ENCODE measurements at places on chromosomes 16 and 17.

DNA sequence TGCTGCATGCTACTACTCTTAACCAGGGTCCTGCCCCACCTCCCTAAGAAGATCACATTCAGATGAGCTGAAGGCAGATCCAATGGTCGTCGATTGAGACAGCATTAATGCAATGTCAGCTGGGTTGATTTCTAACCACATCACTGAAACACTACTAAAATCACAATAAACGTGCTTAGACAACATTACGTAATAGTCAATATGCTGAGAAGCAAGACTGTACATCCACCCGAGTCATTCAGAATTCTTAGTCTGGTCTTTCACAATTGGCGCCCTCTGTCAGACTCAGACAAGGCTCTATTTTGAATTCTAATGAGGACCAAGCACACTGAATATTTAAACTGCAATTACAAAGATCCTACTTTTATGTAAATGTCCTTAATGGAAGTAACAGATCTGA, 205.2 kb downstream of the STX8 start:
- H3K4me3 ChIP-seq = no peak overlapping the region
- DNase-seq = no peak
- H3K27ac ChIP-seq = no peak overlapping the region
- no peaks in the 10 kb centered on the region for H3K27me3 ChIP-seq
- H3K36me3 ChIP-seq = no peaks in the 10 kb centered on the region

GRCh38 chr16:78597809-78598570, 498.5 kb downstream of the WWOX start:
- no peaks in the 10 kb centered on the region for H3K27me3 ChIP-seq
- no peak overlapping the region for H3K27ac ChIP-seq
- no peaks in the 10 kb centered on the region for H3K36me3 ChIP-seq
- no peak for DNase-seq

- H3K4me3 ChIP-seq = no peak overlapping the region
- no peaks in the 10 kb centered on the region for H3K27me3 ChIP-seq
- DNase-seq = no peak
- H3K4me1 ChIP-seq = no peaks in the 10 kb centered on the region
- H3K27ac ChIP-seq = no peak overlapping the region
Observed at GRCh38 chr16:56113223-56113622, 78.1 kb upstream of the GNAO1 start.

- H3K27ac ChIP-seq = no peak overlapping the region
- no peaks in the 10 kb centered on the region for H3K27me3 ChIP-seq
- peaks cover 10% of the 10 kb centered on the region for H3K36me3 ChIP-seq
- no peak overlapping the region for H3K4me3 ChIP-seq
Observed at GRCh38 chr16:88077328-88078108, 126.3 kb downstream of the BANP start.

DNA sequence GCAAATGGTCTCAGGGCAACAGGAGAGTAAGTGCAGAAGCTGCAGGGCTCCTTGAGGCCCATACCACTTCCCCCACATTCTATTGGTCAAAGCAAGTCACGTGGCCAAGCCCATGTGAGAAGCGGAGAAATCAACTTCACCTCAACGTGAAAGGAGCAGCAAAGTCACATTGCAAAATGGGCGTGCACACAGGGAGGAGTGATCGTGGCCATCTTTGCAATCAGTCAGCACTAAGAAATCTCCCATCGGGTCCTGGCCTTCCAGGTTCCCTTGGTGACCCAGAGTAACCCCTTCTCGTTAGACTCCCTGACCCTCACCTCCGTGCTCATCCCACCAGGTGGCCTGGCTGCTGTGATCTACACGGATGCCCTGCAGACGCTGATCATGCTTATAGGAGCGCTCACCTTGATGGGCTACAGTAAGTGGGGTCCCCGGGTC, 38.0 kb downstream of the SLC5A11 start:
- DNase-seq = no peak
- no peak overlapping the region for H3K4me3 ChIP-seq
- no peaks in the 10 kb centered on the region for H3K27me3 ChIP-seq
- H3K27ac ChIP-seq = no peak overlapping the region

- no peak overlapping the region for H3K4me3 ChIP-seq
- no peaks in the 10 kb centered on the region for H3K4me1 ChIP-seq
- no peaks in the 10 kb centered on the region for H3K36me3 ChIP-seq
- no peak overlapping the region for H3K27ac ChIP-seq
- DNase-seq = no peak
Observed at GRCh38 chr16:78669994-78670393, 570.5 kb downstream of the WWOX start.

DNA sequence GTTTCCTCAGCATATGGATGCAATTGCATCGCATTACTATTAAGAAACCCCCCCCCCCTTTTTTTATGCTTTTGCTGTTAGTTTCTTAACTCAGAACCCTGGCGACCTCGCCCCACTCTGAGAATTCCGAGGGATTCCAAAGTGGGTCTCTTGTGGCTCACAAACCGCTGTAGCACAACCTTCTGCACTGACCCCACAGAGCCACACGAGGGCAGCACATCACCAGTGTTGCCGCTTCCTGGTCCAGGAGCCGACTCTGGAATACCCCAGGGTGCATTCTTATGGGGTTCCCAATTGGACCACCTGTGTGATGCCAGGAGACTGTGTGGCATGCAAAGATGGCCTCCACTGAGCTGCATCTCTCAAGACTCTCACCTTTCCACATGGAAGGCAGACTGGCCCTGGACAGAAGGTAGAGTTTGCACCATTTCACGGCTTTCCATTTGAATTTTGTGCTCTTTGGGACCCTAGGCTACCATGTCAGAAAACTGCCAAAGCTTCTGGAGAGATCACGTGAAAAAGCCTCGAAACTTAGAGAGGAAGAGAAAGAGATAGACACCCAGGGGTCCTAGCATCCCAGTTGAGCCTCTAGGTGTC, 432.7 kb upstream of the ASIC2 start:
- H3K4me1 ChIP-seq = no peaks in the 10 kb centered on the region
- H3K27ac ChIP-seq = no peak overlapping the region
- DNase-seq = peak; percentile 60
- H3K27me3 ChIP-seq = peaks cover 3% of the 10 kb centered on the region

- no peak overlapping the region for H3K4me3 ChIP-seq
- no peaks in the 10 kb centered on the region for H3K36me3 ChIP-seq
- no peaks in the 10 kb centered on the region for H3K4me1 ChIP-seq
- no peaks in the 10 kb centered on the region for H3K27me3 ChIP-seq
Observed at GRCh38 chr17:9519583-9520272, 55.9 kb downstream of the STX8 start.

- H3K27me3 ChIP-seq = no peaks in the 10 kb centered on the region
- no peak for DNase-seq
Observed at GRCh38 chr16:88058817-88059216, 107.6 kb downstream of the BANP start.

- H3K27ac ChIP-seq = no peak overlapping the region
- no peaks in the 10 kb centered on the region for H3K27me3 ChIP-seq
- no peak for DNase-seq
- H3K4me1 ChIP-seq = peaks cover 5% of the 10 kb centered on the region
- H3K36me3 ChIP-seq = no peaks in the 10 kb centered on the region
- H3K4me3 ChIP-seq = no peak overlapping the region
Observed at GRCh38 chr16:66477028-66477515, 50.0 kb downstream of the BEAN1 start.

DNA sequence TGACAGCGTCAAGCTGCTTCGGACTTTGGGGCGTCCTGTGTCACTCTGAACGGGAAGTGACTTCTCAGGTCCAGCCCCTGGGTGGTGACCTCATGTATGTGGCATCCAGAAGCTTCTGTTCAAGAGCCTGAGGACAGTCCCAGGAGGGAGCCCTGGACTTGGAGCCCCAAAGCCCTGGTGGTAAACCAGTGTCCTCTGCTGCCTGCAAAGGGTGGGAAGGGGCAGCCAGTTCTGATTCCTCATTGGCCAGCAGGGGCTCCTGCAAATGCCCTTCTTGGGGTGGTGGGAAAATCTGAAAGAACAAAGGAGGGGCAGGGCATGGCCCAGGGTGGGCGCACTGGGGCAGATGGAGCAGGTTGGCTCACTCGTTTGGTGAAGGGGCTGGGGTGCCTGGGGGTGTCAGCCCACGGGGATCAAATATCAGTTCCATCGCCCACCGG, 1.6 kb downstream of the OSGIN1 start:
- no peak for DNase-seq
- H3K27me3 ChIP-seq = no peaks in the 10 kb centered on the region
- peak overlapping the region; percentile 95 for H3K27ac ChIP-seq
- H3K4me1 ChIP-seq = peaks cover 33% of the 10 kb centered on the region
- peaks cover 15% of the 10 kb centered on the region for H3K36me3 ChIP-seq

DNA sequence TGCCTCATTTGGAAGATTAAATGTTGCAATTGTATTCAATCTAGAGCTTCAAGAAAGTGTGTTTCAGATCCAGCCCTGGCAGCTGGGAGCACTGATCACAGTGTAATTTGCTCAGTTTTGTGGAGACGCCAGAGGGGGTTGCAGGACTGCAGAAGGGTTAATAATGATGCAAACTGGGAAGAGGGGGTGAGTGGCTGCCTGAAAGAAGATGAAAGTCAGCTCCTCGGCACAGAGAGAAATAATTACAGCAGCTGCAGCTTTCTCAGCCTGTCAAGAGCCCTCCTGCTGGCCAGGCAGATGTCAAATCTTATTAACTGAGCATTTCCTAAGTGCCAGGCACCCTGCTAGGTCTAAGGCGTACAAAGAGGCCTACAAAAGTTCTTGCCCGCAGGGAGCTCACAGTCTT, 97.7 kb downstream of the ZNF18 start:
- no peaks in the 10 kb centered on the region for H3K27me3 ChIP-seq
- H3K4me3 ChIP-seq = no peak overlapping the region
- no peak overlapping the region for H3K27ac ChIP-seq

DNA sequence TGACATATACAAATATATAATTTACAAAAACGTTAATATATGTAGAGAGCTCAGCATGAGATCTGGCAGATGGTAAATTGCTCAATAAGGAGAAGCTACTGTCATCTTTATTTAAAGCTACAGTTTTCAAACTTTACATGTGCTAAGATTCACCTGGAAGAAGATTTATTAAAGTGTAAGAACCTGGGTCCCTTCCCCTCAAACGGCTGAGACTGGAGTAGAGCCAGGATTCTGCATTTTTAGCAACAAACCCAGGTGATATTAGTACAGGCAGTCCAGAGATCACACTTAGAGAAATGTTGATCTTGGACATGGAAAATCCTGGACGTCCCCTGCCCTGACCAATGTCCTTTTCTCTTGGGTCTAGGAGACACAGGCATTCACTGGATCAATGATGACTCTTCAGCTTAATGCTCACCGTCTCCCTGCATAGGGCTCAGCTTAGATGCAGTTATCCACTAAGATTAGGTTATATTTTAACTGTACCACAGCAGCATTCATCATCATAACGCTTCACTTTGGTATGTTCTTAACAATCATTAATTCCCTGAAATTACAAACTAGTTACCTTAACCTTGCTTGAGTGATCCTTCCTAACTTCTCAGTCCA, 20.4 kb downstream of the CDR2 start:
- no peak overlapping the region for H3K4me3 ChIP-seq
- H3K27me3 ChIP-seq = no peaks in the 10 kb centered on the region
- no peaks in the 10 kb centered on the region for H3K36me3 ChIP-seq
- H3K4me1 ChIP-seq = peaks cover 21% of the 10 kb centered on the region
- no peak for DNase-seq

DNA sequence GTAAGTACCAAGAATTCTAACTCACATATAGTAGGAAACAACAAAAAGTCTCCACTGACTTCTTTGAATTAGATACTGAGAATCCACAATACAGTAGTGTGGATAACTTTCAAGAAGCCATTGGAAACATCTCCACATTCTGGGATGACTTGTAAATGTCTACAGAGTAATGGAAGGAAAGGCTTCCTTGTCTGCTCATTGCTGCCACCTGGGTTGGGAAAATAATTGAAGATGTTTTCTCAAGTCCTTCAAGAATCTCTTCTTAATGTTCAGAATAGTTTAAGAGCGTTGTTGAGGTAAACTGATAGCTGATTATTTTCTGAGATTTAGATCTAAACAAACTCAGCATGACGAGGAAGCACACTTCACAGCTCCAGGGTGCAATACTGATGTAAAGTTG, 14.0 kb downstream of the CPSF4L start:
- no peak overlapping the region for H3K27ac ChIP-seq
- no peaks in the 10 kb centered on the region for H3K36me3 ChIP-seq
- no peak for DNase-seq
- H3K27me3 ChIP-seq = no peaks in the 10 kb centered on the region

GRCh38 chr17:48541036-48541576, 3.8 kb downstream of the HOXB2 start:
- peak overlapping the region; percentile 72 for H3K27ac ChIP-seq
- peak overlapping the region; percentile 8 for H3K4me3 ChIP-seq
- no peak for DNase-seq
- peaks cover 3% of the 10 kb centered on the region for H3K4me1 ChIP-seq
- no peaks in the 10 kb centered on the region for H3K36me3 ChIP-seq

GRCh38 chr16:14497245-14498082, 132.6 kb downstream of the PARN start:
- H3K36me3 ChIP-seq = no peaks in the 10 kb centered on the region
- H3K27me3 ChIP-seq = no peaks in the 10 kb centered on the region
- no peak overlapping the region for H3K4me3 ChIP-seq
- DNase-seq = no peak
- peaks cover 17% of the 10 kb centered on the region for H3K4me1 ChIP-seq

DNA sequence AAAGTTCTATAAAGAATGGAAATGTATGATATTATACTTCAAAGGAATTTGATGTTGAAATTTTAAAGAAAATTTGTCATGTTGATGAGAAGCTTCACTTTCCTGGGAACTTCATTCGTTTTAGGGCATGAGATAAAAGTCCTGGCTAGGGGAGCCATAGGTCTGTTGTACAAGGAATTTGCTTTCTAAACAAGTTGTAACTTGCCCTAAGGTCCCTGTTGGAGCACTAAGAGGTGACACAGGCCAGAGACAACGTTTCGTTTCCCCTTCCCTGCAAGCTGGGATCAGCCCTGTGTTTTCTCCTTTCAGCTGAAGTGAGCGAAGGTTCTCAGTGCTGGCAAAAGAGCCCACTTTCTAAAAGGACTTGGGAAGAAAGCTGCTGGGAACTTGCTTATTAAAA, 16.6 kb downstream of the PLD6 start:
- peaks cover 3% of the 10 kb centered on the region for H3K36me3 ChIP-seq
- H3K27me3 ChIP-seq = no peaks in the 10 kb centered on the region
- no peaks in the 10 kb centered on the region for H3K4me1 ChIP-seq
- H3K4me3 ChIP-seq = no peak overlapping the region

- no peaks in the 10 kb centered on the region for H3K36me3 ChIP-seq
- H3K27ac ChIP-seq = peak overlapping the region; percentile 15
- H3K27me3 ChIP-seq = no peaks in the 10 kb centered on the region
- H3K4me1 ChIP-seq = no peaks in the 10 kb centered on the region
Observed at GRCh38 chr16:28188085-28188916, 23.5 kb downstream of the XPO6 start.

GRCh38 chr17:39774047-39774446, 36.3 kb downstream of the GRB7 start:
- H3K4me3 ChIP-seq = no peak overlapping the region
- no peaks in the 10 kb centered on the region for H3K36me3 ChIP-seq
- no peaks in the 10 kb centered on the region for H3K27me3 ChIP-seq

DNA sequence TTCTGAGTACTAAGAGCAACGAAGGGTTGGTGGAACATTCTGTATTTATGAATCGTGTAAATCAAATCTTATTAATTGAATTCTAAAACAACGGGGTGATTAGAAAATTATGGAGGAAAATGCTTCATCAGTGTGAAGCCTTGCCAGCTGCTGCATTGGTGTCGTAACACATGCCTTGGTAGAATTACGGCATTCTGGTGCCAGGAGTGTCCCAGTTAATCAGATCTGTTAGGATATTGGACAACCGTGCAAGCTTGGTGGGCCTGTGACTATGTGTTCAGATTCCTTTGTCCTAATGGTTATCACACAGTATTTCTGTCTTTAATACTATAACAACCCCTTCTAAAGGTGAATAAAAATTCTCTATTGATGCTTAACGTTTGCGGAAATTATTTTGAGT, 44.2 kb upstream of the TANC2 start:
- no peak overlapping the region for H3K27ac ChIP-seq
- H3K4me1 ChIP-seq = no peaks in the 10 kb centered on the region
- H3K4me3 ChIP-seq = no peak overlapping the region
- no peak for DNase-seq
- no peaks in the 10 kb centered on the region for H3K27me3 ChIP-seq
- no peaks in the 10 kb centered on the region for H3K36me3 ChIP-seq

Data from liver (tissue), 10 donors.